Nasal cavity respiratory epithelium epithelial cell of viscerocranial mucosa (primary cell): ENCODE measurements at places on chromosomes 6 and 20. TPM values are rescaled to one million over a fixed set of nuclear protein-coding genes. Genes with fewer than 3 reads are reported as not detected.

Gene HLA-A
- total RNA-seq: 249 and 290 TPM in 2 replicates

Gene GPR6
- total RNA-seq: not detected in 2 replicates

Gene NOX3
- total RNA-seq: not detected in 2 replicates

Gene SEMG1
- not detected in 2 replicates for total RNA-seq

Gene HLA-DRB1
- total RNA-seq: 0.21 TPM in 1 of 2 replicates, not detected in the other

Gene CRISP1
- not detected in 2 replicates for total RNA-seq

Gene NKAPL
- total RNA-seq: 1.9 and 3.1 TPM in 2 replicates

Gene MYLK2
- not detected in 2 replicates for total RNA-seq

Gene PKIB
- 2.4 and 3.3 TPM in 2 replicates for total RNA-seq

Gene SASH1
- 7.2 and 14.2 TPM in 2 replicates for total RNA-seq
